ENCODE measurements at places on chromosomes 13 and 19. TPM values are rescaled to one million over a fixed set of nuclear protein-coding genes. Genes with fewer than 3 reads are reported as not detected.

DNA sequence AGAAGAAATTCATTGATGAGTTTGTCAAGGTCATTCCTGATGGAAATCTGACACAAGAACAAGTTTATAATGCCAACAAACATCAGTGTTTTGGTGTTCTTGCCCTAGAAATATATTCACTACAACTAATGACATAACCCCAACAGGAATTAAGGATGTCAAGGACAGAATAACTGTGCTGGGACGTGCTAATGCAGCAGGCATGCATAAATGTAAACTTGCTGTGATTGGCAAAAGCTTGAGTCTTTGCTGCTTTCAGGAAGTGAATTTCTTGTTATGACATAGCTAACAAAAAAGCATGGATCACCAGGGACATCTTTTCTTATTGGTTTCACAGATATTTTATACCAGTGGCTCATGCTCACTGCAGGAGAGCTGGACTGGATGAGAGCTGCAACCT, 144.6 kb downstream of the KCTD12 start:
- DNase-seq: no peak
- no peak overlapping the region for H3K4me3 ChIP-seq
- H3K27me3 ChIP-seq: no peaks in the 10 kb centered on the region
- no peaks in the 10 kb centered on the region for H3K36me3 ChIP-seq
- H3K27ac ChIP-seq: no peak overlapping the region

DNA sequence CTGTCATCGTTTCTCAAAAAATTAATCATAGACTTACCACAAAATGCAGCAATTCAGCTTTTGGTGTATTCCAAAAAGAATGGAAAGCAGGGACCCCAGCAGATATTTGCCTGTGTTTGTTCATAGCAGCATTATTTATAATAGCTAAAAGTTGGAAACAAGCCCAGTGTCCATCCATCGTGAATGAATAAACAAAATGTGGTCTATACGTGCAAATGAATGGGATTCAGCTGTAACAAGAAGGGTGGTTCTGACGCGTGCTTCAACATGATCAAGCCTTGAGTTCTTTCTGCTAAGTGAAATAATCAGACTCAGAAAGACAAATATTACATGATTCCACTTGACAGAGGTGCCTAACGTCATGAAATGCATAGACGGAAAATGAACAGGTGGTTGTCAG, 36.4 kb downstream of the PSG11 start:
- H3K4me1 ChIP-seq: no peaks in the 10 kb centered on the region
- H3K36me3 ChIP-seq: no peaks in the 10 kb centered on the region
- DNase-seq: no peak

DNA sequence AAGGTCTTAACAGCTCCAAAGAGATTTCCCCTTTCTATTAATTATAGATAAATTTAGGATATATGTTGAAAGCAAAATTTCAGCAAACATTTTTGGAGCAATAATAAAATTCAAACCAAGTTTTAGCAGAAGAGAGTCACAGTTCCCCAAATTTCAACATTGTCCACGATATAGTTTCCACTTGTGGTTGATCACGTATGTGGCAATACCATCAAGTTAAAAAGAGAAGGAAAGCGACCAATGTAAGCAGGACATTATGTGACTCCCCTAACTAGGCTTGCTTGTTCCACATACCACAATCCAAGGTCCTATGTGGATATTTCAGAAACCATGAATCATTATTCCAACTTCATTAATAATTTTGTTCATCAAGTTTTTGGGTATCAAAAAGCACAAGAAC, 52.8 kb downstream of the ELF1 start:
- peaks cover 98% of the 10 kb centered on the region for H3K4me1 ChIP-seq
- no peaks in the 10 kb centered on the region for H3K36me3 ChIP-seq
- no peak overlapping the region for H3K4me3 ChIP-seq
- H3K27me3 ChIP-seq: no peaks in the 10 kb centered on the region
- no peak for DNase-seq
- no peak overlapping the region for H3K27ac ChIP-seq

GRCh38 chr13:105655046-105655445, 880.4 kb downstream of the EFNB2 start:
- H3K36me3 ChIP-seq: no peaks in the 10 kb centered on the region
- no peaks in the 10 kb centered on the region for H3K4me1 ChIP-seq
- no peak overlapping the region for H3K4me3 ChIP-seq
- no peak for DNase-seq

GRCh38 chr13:33017323-33017929, 1.2 kb downstream of the KL start:
- peak overlapping the region; percentile 73 for H3K4me3 ChIP-seq
- H3K36me3 ChIP-seq: no peaks in the 10 kb centered on the region
- peak overlapping the region; percentile 91 for H3K27ac ChIP-seq
- peak; percentile 55 for DNase-seq

GRCh38 chr19:29714371-29714952, 599 bp downstream of the C19orf12 start:
- peaks cover 32% of the 10 kb centered on the region for H3K4me1 ChIP-seq
- no peak for DNase-seq
- H3K4me3 ChIP-seq: peak overlapping the region; percentile 88
- H3K36me3 ChIP-seq: no peaks in the 10 kb centered on the region
- H3K27me3 ChIP-seq: no peaks in the 10 kb centered on the region
- H3K27ac ChIP-seq: peak overlapping the region; percentile 97

- H3K36me3 ChIP-seq: peaks cover 41% of the 10 kb centered on the region
- peak overlapping the region; percentile 53 for H3K4me3 ChIP-seq
- no peak overlapping the region for H3K27ac ChIP-seq
- H3K27me3 ChIP-seq: no peaks in the 10 kb centered on the region
Measured at GRCh38 chr19:35029737-35030256, 473 bp upstream of the SCN1B start.

DNA sequence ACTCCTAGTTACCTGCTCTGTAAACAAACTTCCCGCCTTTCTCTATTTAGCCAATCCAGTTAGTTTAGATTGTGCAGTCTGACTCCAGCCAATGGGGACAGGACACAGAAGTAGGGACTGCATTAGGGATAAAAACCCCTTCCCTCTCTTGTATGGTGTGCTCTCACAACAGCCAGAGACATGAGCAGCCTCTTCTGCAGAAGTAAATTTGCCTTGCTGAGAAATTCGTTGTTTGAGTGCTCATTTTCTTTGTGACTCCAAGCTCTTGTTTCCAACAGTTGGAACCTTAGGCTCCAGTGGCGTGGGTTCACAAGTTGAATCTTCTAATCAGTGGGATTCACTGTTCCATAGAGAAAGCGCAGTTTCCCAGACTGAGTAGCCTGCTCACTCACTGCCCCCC, 66.1 kb downstream of the ZNF93 start:
- H3K27ac ChIP-seq: no peak overlapping the region
- H3K4me3 ChIP-seq: no peak overlapping the region
- no peaks in the 10 kb centered on the region for H3K27me3 ChIP-seq
- no peak for DNase-seq
- no peaks in the 10 kb centered on the region for H3K4me1 ChIP-seq

DNA sequence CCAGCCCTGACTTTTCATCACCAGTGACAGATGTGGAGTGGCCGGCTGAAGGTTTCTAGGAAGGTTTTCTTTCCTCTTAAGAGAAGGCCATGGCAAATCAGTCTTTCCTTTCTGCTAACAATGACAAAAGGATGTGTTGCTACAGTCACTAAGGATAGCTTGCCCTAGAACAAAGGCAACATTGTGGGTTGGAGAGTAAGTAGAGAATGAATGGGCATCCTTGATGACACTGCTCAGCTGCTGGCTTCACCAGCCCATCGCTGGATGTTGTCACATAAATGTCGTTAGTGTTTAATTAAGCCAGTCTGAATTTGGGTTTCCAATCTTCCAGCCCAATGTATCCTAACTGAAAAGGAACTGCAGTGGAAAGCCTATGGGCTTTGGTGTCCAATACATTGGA, 168.4 kb downstream of the ZIC5 start:
- H3K27me3 ChIP-seq: no peaks in the 10 kb centered on the region
- no peaks in the 10 kb centered on the region for H3K4me1 ChIP-seq
- no peak for DNase-seq
- no peaks in the 10 kb centered on the region for H3K36me3 ChIP-seq
- H3K4me3 ChIP-seq: no peak overlapping the region

PDX1 gene
- not detected for total RNA-seq

ZNF382 gene
- 5.2 TPM for total RNA-seq

TMEM221 gene
- not detected for total RNA-seq
